ENCODE measurements at places on chromosomes 6 and 20.

DNA sequence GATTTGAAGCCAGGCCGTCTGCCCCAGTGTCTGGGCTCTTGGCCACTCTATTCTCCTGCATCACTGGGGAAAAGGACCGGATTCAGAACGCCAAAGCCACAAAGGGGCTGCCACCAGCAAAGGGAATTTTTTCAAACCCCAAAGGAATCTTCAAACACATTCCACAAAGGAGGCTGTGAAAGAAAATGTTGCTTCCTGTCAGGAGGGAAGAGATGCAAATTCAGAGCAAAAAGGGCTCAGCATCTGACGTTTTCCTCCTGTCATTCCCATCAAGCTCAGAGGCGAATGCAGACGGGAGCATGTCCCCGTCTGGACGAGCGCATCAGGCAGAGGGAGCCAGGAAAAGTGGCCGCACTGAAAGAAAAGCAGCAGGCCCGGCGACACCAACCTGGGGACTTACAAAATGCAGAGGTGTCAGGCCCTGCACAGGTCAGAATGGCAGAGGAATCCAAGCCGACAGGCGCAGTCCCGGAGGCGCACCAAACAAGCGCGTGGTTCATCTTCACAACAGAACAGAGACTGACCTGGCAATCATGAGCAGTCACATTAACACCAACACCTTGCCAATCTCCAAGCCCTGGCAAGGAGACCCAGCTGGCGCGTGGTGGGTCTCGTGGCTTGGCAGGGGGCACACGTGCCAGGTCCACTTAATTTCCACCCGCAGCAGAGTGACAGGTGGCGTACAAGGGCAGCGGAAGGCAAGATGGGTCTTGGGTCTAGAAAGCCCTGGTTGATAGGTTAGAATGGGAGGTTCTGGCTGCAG lies 62.8 kb downstream of the GRM4 start:
- DNase-seq = no peak

GRCh38 chr20:10793766-10794165 lies 120.0 kb upstream of the JAG1 start:
- no peak for DNase-seq

DNA sequence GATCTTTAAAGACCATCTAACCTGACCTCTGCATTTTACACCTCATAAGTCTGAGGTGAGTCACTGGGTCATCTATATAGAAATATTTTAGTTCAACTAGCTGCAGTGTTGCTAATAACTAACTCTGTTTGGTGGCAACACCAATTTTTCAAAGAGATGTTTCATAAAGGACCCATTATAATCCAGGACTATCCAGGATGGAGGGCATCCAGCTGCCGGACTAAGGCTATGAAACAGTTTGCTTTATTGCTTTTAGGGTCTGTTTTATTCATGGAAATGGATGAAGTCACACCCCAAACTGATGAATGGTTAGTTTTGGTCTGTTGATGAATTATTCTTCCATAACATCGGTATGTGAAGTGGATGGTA lies 204.2 kb upstream of the GMDS start:
- DNase-seq = no peak

- no peak for DNase-seq
These were observed 219 bp downstream of the ISM1 start for GRCh38 chr20:13221313-13221672.

- no peak for DNase-seq
These were observed 24.7 kb downstream of the WDR27 start for GRCh38 chr6:169677096-169677495.
